Activated CD4-positive, CD25-positive, alpha-beta regulatory T cell (primary cell): ENCODE measurements at places on chromosomes 5 and 9.

DNA sequence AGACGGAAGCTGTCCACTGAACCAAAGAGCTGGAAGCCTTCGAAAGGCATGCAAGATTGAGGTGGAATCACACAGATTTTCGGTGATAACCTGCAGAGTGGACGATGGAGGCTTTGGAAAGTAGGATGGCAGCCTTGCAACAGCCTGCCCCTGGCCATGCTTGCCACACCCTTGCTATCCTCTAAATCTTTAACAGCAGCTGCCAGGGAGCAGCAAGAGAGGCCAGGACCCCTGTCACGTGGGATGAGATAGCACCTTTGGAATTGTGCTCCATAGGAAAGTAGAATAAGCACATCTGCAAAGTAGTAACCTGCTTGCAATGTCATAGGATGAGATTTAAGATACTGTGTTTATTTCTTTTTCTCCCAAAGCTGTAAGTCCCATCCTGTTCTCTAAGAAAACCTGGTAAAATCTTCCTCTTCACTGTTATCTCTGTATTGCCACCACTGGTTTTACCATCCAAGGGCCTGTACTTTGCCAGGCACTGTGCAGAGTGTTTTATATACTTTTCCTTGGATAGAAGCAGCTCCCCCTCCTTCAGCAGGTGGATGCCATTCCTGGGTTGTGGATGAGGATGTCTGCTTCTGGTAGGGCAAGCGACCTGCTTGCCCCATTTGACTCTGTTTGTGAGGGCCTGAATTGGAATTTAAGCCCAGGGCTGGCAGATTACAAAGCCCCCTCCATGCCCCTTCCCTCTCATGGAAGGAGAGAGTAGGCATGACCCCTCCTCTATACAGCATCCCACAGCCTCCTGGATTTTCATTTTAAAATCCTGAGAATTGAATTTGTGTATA is 10.1 kb downstream of the TRIO start:
- no peak for DNase-seq

DNA sequence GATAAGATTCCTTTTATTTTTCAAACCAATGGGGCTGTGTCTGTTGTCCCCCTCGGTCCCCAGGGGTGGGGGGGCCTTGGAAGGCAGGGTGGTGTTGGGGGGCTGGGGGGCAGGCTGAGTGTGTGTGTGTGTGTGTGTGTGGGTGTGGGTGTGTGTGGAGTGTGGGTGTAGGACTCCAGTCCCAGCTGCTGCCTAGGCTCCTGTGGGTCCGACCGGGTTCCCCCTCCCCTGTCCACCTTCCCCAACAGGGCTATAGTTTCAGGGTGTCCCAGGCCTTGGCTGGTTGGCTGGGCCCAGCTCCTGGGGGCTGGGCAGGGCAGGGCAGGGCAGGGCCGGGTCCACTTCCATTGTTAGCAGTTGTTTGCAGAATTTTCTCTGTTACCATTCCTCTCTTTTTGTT is 2.1 kb upstream of the NFX1 start:
- no peak for DNase-seq

- DNase-seq = no peak
Observed at GRCh38 chr5:72487177-72487576, 20.0 kb downstream of the ZNF366 start.

DNA sequence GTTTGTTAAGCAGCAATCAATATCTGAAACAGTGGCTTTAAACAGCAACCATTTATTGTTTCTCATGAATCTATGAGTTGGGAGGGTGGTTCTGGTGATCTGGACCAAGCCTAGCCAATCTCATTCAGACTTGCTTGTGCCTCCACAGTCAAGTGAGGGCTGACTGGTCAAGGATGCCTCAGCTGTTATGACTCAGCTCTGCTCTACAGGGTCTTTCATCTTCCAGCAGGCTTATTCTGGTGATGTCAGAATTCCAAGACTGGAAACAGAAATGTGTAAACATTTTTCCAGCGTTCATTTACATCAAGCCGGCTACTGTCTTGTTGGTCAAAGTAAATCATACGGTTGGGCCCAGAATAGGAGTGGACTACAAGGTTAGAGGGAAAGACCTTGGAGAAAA is 2.5 kb upstream of the PIP5K1B start:
- DNase-seq = no peak

- DNase-seq = no peak
Observed at GRCh38 chr9:36037549-36038122, 923 bp downstream of the RECK start.

GRCh38 chr5:121628783-121629182 is 222.9 kb upstream of the FTMT start:
- no peak for DNase-seq

- no peak for DNase-seq
Observed at GRCh38 chr5:178502401-178503100, 87.6 kb downstream of the COL23A1 start.

DNA sequence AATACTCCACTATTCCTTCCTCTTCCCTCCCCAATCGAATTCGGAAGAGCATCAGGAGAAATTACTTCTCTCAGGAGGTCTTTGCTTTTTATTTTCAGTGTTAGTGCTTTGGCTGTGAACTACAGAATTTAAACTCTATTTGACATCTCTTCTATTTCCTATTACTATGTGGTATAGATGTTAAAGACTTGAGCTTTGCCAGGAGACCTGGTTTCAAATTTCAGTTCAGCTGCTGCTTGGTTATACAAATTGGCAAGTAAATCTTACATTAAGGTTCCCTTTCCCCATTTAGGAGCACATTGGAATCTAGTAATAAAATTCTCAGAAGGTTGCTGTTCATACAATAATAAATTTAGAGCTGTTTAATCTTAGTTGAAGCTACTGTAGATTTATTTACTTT is 13.1 kb downstream of the UHRF2 start:
- DNase-seq = no peak

DNA sequence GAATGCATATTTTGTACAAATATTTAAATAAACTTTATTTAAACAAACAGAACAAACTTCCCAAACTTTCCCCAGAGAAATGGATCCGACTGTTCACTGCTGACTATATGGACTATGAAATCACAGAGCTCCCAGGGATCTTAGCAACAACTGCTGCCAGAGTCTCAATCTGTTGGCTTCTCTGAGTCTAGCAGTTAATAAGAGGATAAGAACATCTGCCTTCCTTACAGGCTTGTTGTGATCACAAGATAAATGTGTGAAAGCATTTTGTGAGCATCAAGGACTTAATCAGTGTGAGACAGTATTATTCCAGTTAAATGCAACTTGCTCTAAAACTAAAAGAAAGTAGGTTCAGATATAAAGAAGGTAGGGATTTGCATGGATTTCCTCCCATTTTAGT is 31.4 kb upstream of the MYOT start:
- DNase-seq = no peak

DNA sequence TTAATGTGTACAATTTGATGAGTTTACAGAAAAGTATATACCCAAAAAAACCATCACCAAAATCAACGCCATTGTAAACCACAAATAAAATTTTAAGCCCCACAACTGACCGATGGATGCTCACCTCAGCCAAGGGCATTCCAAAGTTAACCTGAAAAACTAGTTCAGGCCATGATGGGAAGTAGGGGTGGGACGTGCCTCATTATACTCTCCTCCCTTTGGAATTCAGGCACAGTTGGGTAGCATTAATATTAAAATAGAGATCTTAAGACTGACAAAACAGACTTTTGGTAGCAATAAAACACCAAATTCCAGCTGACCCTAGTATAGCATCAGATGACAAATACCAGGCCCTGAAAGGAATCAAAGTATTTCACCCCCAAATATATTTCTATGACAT is 129.0 kb downstream of the CDH18 start:
- DNase-seq = no peak

DNA sequence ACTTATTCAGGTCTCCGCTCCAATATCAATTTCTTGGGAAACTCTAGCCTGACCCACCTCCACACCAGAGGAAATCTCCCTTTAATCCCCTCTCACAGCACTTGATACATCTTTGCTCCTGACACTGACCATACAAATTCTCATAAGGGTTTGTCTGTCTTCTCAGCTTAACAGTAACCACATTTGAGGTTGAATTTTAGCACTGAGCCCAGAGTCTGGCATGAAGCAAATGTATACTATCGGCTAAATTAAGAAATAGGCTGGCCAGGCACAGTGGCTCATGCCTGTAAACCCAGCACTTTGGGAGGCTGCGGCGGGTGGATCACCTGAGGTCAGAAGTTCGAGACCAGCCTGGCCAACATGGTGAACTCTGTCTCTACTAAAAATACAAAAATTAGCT is 9.7 kb downstream of the CDK5RAP2 start:
- no peak for DNase-seq

DNA sequence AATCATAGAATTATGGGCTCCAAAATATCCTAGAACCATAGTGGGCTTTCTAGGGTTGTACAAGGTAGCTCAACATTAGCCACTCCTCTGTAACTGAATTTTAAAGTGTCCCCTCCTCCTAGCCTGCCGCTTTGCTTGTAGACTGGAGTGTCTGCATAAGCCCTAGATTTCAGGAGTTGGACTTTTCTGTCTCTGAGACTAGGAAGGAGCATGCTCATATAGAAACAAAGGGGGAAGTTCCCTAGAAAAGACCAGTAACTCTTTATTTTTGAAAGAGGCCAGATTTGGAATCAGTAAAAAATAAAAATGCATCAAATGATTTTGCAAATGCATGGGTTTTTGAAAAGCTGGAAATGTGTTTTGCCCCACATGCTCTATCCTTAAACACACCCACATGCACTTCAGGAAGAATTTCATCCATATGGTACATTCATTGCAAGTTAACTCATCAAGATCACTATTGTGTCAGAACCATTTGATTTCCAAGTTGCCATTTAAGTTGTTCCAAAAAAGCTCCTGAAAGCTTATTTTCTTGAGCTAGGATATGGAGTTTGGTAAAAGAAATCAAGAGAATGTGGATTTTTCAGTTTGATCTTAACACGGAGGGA is 121.0 kb upstream of the NR3C1 start:
- no peak for DNase-seq

- DNase-seq = no peak
Observed at GRCh38 chr9:137459601-137460362, 648 bp upstream of the NSMF start.

DNA sequence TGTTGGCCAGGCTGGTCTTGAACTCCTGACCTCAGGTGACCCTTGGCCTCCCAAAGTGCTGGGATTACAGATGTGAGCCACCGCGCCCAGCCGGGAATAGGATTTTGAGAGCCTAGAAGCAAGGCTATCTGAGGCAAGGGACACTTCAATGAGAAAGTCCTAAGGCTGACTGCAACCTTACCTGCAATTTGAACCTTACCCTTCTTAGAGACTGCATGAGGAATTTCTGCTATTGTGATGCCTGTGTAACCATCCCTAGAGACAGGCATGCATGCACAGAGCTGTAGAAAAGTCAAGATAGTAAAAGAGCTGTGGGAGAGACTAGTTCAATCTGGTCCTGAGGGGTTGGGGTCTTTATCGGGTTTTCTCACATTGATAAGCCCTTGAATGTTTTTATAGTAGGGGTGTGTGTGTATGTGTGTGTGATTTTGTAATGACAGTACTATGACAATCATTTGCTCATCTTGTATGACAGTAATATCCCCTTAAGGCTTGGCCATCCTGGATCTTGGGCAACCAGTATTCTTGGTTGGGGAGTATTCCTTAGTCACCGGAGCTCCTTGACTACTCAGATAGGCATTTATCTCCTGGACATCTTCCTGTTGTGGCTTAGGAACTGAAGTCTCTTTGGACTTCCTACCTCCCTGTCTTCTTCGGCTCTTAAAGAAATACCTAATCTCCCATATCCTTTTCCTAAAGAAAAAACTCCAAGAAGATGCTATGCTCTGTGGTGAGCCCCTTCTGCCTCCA is 11.2 kb downstream of the DNAJB5 start:
- DNase-seq = no peak
